Stimulated activated CD4-positive, alpha-beta T cell treated with anti-CD3 and anti-CD28 coated beads, Interleukin-2, amount 100 ng/mL, for 4 hours (primary cell): ENCODE measurements at places on chromosomes 3 and 15.

DNA sequence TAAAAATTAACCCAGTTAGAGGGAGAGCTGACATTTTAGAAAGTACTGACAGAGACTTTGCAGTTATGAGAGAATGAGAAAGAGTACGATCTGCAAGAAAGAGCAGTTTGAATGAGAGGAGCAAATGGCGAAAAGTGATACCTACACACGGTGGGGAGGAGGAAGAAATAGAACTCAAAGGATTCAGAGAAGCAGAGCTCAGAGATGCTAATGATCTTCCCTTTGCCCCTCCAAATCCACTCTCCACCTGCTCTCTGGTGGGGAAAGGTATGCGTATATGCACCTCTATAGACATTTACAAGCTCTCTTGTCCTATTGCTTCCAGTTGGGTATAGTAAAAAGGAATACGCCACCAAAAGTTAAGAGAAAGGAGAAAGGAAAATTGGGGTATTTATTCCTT is 123.3 kb upstream of the TTC14 start:
- DNase-seq = no peak

DNA sequence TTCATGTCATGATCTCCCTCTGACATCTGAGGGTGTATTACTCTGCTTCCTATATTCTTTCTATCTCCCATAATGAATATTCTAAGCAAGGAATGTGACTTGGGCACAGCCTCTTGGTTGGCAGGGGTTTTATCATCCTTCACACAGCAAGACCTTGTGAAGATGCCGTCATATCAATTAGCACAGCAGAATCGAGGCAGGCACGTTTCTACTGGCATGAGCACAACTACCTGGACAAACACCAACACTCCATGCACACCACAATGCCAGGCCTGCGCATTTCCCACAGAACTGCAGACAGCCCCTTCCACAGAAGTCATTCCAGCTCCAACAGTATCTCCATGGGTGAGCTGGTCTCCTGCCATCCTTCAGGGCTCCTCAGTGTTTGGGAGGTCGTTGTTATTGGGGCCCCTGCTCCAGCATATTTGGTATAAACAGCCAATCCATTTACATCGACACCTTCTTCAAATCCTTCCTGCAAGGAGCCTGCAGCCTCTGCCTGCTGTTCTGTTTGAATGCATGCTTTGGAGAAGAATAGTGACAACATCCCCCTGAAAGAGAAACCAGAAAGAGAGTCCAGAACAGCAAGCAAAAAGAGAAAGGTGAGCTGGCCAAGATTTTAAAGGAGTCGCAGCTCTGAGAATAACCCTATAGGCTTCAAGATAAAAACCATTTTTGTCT is 275.5 kb downstream of the SHOX2 start:
- no peak for DNase-seq

- no peak for DNase-seq
These were observed 149.2 kb upstream of the MITF start for GRCh38 chr3:69590111-69590510.

DNA sequence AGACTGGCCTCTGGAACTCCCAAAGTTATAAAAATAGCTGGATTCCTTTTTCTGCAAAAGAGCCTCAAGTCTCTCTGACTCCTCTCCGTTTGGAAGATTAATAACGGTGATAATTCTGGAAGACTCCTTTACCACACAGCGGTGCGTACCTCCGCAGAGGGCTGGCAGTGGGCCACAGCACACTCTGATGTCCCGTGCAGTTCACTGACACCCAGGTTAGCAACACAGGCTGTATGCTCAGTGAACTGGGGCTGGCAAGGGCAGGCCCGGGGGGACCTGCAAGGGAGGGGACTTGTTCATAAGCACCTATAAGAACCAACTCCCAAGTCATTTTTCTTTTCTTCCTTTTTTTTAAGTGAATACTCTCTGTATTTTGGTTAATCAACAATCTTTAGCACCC is 120.3 kb upstream of the TJP1 start:
- no peak for DNase-seq

GRCh38 chr15:52233405-52233804 is 42.2 kb upstream of the GNB5 start:
- no peak for DNase-seq

DNA sequence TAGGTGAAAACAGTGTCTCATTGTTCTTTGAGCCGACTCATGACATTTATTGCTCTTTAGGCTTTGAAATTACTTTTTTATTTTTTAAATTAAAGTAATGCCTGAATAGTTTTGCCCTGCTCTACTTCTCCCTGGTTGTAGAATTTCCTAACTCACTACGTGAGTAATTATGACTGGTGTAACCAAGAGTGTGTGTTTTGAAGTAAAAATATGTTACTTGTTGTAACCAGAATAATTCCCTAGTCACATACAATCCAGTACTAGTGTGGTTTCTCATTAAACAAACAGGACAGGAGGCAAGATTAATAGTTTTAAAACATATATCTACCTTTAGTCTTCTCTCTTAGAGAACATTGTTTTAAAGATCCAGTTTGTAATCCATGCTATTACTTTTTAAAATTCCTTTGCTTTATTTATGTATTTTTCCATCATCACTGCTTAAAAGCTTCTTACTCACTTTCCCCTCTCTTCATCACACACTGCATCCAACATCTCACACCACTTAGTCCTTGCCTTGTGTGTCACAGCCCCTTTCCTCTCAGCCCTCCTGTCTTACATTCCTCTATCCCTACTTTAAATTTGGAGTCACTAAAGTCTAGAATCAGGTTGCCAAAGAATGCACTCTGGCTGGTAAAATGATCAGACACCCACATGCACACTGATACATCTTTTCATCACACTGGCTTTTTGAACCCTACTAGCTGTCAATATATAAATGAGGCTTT is 219.7 kb downstream of the WNT5A start:
- no peak for DNase-seq

GRCh38 chr3:94310341-94311135 is 247.7 kb downstream of the NSUN3 start:
- DNase-seq = no peak

DNA sequence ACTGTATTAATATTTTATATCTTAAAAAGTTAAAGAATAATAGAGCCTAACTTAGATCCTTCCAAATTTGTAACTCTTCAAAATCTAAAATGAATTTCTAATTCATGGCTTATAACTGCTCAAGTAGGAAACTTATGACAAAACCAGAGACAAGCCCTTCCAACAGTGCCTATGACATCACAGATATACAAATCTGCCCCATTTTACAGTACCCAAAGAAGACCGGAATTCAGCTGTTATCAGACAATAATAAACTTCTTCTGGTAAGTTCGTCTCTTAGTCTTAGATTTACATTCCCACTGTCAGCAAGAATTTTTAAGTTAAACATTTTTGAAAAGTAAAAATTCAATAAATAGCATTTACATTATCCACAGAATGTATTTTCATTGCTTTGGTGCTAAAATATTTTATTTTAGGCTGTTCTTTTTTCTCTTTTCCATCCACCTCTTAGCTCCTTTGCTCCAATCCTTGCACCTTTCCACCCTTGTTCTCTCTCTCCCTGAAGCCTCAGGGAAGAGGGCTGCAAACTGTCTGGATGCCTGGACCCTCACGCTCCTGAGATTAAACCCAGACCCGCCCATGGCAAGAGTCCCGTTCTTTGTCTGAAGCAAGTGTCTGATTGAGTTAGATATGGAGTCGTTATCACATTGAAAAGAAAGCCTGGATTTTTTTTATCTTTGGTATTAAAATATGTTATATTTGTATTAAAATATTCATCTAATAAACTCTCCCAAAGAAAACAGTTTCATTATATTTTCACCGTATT is 312.7 kb downstream of the ZBTB20 start:
- DNase-seq = no peak

DNA sequence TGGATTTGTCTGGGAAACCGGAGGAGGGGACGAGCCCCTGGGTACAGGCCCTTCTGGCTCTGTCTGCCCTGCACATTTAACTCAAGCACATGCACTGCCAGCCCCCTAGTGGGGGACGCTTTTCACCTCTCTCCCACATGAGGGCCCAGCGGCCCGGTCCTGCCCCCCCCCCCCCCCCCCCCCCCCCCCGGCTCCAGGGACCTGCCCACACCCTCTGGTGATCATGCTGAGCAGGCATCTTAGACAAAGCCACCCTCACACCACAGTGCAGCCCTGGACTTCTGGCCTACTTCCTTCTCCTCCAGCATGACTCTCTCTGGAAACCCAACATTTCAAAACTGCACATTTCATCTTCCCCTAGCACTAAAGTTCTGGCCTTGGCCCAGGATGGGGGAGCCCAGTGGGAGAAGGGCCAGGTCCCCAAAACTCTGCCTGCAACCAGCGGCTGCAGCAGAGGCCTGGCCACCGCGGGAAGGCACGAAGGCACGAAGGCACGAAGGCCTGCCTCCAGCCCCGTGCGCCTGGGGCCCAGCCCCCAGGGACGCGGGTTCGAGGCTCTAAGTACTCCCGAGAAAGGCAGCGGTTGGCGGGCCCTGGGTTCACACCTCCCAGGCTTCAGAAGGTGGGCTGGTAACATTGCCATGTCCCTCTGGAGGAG is 14.1 kb downstream of the KLF15 start:
- DNase-seq = no peak

GRCh38 chr15:63502843-63503738 is 1.3 kb upstream of the USP3 start:
- peak; percentile 73 for DNase-seq

DNA sequence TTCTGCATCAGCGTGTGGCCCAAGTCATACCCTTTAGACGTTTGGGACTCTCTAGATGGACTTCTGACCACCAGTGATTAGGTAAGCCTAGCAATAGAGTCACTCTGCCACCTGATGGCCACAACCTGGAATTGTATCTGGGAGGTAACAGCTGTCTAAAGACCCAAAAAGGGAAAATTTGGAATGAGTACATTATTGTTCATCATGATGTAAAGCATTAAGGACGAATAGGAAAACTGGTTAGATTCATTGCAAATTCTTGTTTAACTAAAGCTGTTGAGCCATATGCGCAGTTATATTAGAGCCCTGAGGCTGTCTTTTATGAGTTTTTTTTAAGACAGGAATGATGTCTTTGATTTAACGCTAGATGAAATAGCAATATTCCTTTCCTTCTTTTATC is 63.6 kb downstream of the FAM81A start:
- no peak for DNase-seq

- no peak for DNase-seq
These were observed 41.1 kb upstream of the PLXNA1 start for GRCh38 chr3:126941721-126942270.

- DNase-seq = no peak
These were observed 6.0 kb downstream of the NIT2 start for GRCh38 chr3:100340527-100340926.

- DNase-seq = no peak
These were observed 2.1 kb upstream of the GNB5 start for GRCh38 chr15:52193321-52193720.

DNA sequence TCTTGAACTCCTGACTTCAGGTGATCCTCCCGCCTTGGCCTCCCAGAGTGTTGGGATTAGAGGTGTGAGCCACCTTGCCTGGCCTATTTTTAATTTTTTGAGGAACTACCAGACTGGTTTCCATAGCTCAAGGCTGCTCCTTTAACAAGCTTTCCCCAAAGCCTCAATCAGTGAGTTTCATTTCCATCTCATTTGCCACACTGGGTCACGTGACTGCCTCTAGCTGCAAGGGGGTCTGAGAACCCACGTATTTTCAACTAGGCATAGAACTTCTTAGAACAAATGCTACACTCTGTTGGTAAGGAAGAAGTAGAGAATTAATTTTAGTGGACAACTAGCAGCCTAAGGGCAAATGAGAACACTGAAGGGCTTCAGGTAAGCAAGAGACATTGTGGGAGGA is 3.1 kb upstream of the CD276 start:
- DNase-seq = no peak

DNA sequence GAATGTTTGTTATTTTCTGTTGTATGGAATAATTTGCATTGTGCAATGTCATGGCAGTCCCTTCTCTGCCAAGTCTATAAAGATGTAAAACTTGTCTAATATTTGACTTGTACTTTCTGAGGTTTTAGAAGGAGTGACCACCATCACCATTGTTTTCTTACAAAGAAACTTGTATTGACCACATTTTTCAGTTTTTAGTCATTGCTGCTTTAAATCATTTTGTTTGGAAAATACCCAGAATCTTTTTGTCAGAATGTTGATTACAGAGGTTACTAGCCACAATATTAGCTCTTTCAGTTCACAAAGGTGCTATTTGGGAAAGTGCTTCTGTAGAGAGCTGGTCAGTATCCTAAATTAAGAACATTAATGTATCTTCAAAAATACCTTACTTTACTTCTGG is 532.4 kb upstream of the GBE1 start:
- no peak for DNase-seq

- DNase-seq = no peak
These were observed 60.8 kb upstream of the ANKRD34C start for GRCh38 chr15:79221696-79222095.

DNA sequence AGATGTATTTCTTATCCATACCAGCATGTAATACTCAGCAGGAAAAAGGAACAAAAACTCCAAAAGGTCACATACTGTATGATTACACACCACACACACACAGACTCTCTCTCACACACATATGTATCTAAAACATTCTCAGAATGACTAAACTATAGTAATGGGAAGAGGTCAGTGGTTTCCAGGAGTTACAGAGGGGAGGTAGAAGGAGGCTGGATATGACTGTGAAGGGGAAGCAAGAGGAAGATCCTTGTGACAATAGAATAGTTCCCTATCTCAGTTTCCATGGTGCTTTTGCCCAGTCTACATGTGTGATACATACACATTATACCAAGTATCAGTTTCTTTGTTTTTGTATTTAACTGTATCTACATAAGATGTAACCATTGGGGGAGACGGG is 190.1 kb downstream of the IL5RA start:
- no peak for DNase-seq

- DNase-seq = no peak
These were observed 94.1 kb upstream of the TP63 start for GRCh38 chr3:189537135-189537534.

- DNase-seq = no peak
These were observed 74.3 kb upstream of the SLC7A14 start for GRCh38 chr3:170660139-170660538.

DNA sequence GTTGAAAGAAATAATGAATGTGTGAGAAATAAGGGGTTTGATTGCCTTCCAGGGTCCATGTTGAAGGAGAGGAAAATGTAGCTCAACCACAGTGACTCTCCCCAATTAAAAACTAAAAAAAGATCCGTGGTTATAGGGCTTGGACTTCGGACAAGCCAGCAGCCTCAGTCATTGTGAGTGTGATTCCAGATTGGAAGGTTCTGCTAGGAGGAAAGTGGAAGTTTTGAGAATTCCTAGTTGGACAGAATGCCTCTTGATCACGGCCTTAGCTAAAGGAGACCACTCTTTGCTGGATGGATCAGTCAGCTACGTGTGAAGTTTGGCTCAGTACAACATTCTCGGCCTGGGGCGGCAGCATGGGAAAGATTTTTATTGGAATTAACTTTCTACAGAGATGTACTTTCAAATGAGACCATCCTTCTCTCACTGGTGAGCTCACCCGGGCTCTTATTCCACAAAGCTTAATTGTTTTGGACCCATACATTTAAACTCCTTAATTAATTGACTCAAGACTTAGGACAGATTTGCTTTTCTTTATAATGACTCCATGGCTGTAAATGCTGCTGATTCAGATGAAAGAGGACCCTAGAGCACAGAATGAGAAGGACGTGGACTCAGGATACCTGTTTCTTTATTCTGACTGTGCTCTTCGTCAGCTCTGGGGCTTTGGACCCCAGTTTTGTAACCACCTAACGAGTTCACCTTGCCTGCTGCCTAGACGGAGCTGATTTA is 27.5 kb downstream of the FLNB start:
- no peak for DNase-seq
